HepG2 (cell line): ENCODE measurements at places on chromosomes 4 and X. TPM values are rescaled to one million over a fixed set of nuclear protein-coding genes. Genes with fewer than 3 reads are reported as not detected.

DNA sequence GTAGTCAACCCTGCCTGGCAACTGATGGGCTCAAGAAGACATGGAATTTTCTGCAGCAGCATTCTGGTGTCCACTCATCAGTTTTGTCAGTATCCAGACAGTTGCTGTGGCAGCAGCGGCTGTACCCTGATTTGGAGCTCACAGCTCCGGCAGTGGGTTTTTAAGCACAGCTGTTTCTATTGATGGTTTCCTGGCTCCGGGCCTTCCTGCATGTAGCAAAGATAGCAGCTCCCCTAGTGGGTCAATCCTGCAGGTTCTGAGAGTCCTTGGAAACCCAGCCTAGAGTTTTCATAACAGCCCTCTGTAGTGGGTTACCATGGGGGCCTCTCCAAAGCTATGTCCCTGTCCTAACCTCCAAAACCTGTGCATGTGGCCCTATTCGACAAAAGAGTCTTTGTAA is 84.0 kb upstream of the ATP6AP2 start:
- DNase-seq, result peak; percentile 4

DNA sequence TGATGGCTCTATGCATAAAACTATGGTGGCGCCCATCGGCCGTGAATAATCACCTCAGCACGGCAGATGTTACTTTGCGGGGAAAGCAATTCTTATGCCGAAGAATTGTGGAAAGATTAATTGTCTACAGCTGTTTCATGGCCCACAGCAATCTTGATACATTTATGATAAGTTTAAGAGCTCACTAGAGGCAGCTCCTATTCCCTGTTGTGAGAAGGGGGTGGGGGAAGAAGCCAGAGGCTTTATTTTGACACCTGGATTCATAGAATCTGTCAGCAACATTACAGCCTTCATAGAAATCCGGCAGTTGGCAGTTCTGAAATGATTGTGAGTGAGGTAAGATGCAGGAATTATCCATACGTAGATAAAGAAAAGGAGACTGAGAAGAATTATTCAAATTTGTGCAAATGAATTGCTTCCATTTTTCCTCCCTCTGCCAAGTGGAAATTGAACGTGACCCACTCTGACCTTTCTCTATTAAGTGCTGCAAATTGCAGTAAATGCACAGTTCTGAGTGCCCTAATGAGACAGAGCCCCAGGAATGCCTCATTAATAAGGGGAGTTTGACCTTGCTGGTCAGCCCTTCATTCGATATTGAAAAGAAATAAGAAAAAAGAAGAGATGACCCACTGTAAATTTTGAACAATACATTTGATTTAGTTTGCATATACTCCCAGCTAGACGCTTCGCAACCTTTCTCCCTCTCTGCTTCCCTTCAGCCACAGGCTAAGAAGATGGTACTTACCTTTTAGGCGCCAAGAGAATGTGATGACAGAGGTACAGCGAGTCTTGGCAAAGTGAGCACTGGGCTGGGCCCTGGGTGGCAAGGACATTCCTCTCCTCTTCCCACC is 188.8 kb downstream of the GPAT3 start:
- DNase-seq, result no peak

GRCh38 chr4:986879-987623 is at the start of gene IDUA:
IDUA (plus strand) TSS chr4:987044; CDS start chr4:987085, 41 bp downstream.
- DNase-seq, result peak; percentile 74

GRCh38 chr4:134470544-134470943 is 269.0 kb upstream of the PABPC4L start:
- DNase-seq, result peak; percentile 16

GRCh38 chrX:96791559-96791958 is 92.1 kb upstream of the RPA4 start:
- no peak for DNase-seq

GRCh38 chrX:110669572-110669971 is 126.0 kb downstream of the CHRDL1 start:
- DNase-seq, result no peak

DNA sequence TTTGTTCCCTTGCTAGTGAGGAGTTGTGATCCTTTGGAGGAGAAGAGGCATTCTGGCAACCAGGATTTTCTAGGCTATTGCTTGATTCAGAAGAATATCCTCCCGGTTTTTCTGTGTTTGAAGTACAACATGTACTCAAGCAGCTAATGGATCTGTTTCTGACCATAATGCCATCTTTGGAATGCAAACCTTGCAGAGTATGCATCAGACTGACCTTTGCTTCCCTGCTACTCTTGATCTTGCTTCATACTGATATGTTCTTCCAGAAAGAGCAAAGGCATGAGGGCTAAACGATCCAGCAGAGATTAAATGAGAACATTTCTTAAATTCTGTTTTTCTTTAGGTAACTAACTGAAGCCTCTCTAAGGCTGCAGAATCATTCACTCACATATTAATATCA is 265.4 kb upstream of the SLC7A11 start:
- DNase-seq, result no peak

DNA sequence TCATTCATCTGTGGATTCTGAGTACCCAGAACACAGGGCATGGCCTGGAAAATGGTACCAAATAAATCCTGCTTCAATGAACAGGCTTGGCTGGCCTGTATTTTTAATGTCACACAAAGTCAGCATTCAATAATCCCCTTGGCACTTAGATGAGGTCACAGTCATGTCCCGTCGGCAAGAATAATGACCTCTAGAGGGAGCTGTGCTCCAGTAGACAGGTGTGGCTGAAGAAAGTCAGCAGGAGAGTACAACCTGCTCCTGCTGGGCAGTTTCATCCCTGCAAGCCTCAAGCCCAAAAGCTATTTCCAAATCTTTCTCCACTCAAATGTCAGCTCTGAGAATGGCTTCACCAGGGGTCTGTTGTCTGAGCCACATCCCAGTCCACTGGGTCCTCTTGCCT is 404.0 kb upstream of the F9 start:
- peak; percentile 12 for DNase-seq

DNA sequence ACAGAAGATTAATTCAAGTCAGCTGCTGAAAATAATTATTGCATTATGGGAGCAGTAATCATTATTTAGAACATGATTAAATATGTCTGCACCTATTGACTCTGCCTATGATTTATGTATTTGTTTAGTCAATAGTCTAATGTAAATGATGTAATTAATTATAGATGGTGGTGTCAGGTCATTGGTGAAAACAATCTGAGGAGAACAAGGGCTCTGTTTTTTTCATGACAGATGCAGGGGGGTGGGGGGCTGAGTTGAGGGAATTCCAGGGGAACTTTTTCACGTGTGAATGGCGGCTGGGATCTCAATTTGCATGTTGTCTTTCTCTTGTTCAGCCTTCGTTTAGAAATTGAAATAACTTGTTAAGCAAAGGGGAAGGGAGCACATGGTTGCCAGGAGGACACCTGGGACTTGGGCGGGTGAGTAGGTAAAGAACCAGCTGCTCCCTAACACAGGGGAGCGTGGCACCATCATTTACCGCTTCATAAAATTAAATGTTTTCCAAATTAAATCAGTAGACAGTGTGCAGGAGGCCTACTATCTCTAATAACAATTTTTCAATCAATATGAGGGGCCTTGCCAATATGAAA is 65.4 kb downstream of the NKX6-1 start:
- DNase-seq, result no peak

DNA sequence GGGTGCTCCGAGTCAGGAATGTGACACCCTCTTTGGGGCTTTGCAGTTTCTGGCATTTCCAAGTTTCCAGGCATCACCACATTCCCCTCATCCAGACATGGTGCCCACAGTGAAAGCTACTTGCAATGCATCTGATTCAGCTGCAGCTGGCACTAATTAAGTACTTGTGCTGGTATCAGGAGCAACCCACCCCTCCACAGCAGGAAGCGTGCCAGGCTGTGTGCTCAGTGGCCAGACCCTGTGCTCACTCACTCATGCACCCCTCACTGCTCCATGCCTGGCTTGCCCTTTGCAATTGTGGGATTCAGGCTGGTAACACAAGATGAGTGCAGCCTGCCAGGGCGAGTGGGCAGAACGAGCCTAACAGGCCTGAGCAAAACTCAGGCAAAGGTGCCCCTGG is 271.2 kb downstream of the EPHA5 start:
- DNase-seq, result no peak

DNA sequence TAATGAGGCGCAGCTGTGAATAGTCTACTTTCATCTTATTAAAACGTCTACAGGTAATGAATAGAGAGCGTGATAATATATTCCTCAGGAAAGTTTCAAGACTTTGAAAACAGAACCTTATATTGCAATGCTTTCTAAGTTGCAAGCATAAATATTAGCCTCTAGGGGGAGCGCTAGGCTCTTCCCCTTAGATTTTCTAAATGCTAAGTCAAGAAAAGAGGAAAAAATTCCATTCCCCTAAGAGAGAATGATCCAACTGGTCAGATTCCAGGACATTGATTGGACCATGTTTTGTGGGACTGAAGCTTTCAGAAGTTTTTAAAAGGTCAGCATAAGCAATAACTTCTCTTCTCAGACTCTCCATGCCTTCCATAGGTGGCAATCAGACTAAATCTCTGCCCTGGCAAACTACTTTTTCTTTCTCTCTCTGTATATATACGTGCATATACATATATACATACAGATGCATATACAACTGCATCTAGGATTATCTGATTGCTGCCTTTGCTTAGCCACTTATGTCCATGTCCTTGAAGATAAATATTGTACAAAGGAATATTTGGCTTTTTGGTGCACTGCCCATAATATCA is 492.9 kb downstream of the INPP4B start:
- peak; percentile 27 for DNase-seq

- no peak for DNase-seq
These were observed 137.9 kb downstream of the GPC3 start for GRCh38 chrX:133847340-133847994.

DNA sequence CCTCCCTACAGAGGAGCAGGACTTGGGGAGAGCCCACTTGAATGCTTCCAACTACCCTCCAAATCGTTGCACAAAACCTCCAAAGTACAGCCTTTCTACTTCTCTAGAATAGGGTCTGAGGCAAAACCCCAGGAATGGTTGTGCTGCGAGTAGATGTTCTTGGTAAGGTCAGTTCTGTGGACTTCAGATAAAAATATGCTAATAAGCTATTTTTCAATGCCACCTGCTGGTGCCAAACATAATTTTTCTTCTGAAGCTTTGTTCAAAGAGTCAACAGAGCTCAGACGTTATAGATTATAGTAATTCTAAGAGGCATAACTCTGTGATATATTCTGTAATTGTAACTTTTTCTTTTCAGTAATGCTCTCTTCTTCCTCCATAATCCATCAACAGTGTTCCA is 425.7 kb downstream of the GPAT3 start:
- DNase-seq, result no peak

DNA sequence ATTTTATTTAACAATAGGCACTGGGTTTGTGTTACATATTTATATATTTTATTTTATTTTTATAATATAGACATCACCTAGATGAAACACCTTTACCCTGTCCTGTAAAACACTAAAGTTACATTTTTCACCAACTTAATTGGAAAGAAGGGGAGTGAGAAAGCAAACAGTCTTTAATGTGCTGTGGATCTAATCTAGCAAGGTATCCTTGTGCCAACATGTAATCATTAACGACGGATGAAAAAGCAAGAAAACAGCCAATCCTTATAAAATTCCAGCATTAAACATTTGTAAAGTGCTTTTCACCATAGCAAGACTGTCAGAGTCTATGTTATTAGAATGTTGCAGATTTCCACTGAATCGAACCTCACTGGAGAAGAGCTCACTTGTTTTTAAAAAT is 92.7 kb downstream of the HHIP start:
- DNase-seq, result no peak

GRCh38 chr4:127134490-127134889 is 498.3 kb upstream of the INTU start:
- DNase-seq, result no peak

GRCh38 chr4:177315767-177316464 is 6.2 kb downstream of the NEIL3 start:
- DNase-seq, result no peak

GRCh38 chr4:83589279-83589678 is 53.4 kb downstream of the GPAT3 start:
- no peak for DNase-seq

DNA sequence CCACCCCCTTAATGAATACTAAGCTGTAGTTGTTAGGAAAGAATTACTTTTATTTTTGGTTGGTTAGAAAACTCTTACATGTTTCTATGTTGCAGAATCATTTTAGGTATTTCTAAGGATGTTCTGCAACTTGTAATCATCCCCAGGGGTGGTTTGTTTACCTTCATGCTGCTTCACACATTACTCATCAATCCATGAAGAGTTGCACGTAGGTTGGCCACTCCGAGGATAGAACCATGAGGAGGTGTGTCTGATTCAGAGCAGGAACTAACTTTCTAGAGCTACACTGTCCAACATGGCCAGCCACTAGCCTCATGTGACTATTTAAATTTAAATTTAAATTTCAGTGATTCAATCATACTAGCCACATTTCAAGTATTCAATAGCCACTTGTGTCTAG is 127.2 kb upstream of the FRMPD4 start:
- no peak for DNase-seq

DNA sequence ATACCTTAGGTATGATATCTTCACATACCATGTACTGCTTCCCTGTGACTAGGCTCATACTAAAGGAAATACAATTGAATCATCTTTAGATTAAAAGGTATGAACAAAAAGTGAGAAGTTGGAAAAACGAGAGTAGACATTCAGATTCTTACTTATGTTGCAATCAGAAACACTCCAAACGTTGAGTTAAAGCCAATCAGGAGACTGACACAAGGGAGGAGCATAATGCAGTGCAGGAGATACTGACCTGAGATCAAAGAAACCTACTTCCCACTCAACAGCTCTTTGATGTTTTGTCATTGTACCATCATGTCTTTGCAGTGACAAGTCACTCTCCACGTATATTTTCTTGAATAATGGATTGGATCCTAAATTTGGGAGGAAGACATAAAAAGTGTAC is 8.9 kb upstream of the PCDH18 start:
- peak; percentile 7 for DNase-seq

GRCh38 chrX:8919801-8920200 is 114.1 kb downstream of the FAM9B start:
- no peak for DNase-seq

DNA sequence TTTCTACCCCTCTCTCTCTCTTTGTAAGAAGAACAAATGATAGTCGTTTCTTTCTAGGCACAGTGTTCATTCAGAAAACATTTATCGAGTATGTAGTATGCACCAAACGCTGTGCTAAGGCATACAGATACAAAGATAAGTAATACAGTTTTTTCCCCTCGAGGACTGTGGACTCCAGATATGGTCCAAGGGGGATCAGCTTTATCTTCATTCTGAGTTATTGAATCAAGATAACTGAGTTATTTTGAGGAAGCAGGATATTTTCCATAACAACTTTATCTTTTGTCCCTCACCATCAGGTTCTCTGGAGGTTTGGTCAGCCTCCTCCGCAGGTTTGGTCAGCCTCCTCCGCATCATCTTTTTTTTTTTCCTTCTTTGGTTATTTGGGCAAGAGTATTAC is 15.0 kb downstream of the EREG start:
- DNase-seq, result no peak

SCML1 gene
- polyA plus RNA-seq, result 98.2 and 129 TPM in 2 replicates

SMIM10L2A gene
- polyA plus RNA-seq, result not detected in 2 replicates

TCEANC gene
- 0.51 and 0.61 TPM in 2 replicates for polyA plus RNA-seq

IL13RA2 gene
- not detected in 2 replicates for polyA plus RNA-seq

FABP2 gene
- 0.72 and 0.78 TPM in 2 replicates for polyA plus RNA-seq

RRH gene
- 0.17 TPM in 1 of 2 replicates, not detected in the other for polyA plus RNA-seq

KCNE5 gene
- polyA plus RNA-seq, result 1.1 and 1.4 TPM in 2 replicates
